ENCODE measurements at places on chromosomes 5 and 9.

DNA sequence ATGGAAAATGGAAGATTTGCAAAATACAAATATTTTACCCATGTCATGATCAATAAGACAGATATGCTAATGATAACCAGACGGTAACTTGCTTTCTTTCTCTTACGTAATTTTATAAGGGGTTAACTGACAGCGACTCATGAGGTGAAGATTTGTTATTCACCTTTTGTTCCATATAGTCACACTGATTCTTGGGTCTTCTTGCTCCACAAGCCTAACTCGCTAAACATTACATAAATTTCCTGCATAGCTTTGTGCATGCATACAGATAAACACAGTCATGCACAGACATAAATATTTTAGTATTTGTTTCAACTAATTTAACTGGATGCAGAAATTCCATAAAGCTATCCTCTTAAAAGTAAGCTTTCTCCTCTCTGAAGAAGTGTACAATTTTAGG lies 225.9 kb downstream of the VPS13A start:
- no peak for DNase-seq

- DNase-seq, result no peak
Observed at GRCh38 chr9:37229882-37230482, 109.6 kb downstream of the ZCCHC7 start.

DNA sequence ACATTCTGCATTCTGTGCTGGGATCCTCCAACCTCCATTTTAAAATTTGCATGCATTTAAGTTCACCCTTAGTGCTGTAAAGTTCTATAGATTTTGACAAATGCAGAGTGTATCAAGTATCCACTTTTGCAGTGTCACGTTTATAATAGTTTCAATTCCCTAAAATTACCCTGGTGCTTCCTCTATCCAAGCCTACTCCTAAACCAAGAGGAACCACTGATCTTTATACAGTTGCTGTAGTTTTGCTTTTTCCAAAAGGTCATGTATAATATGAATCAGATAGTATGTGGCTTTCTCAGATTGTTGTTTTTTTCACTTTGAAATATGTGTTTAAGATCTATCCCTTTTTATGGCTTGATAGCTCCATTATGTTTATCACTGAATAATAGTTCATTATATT lies 468.4 kb upstream of the CDH6 start:
- DNase-seq, result peak; percentile 92

DNA sequence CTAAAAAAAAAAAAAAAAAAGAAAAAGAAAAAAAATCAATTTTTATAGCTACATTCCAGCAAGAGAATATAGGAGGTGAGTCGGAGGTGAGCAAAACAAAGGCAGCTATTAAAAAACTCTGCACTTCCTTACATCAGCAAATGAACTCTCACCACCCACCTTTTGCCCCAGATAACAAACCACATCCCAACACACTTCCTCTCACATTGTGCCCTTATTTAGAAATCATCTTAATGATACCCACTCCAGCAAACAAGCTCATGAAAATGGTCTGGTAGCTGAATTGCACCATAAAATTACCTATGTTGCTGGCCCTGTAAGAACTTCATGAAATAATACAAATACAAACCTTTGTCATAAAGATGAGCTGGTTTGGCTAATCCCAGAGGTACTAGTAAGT lies 82.9 kb downstream of the CEMIP2 start:
- DNase-seq, result no peak

DNA sequence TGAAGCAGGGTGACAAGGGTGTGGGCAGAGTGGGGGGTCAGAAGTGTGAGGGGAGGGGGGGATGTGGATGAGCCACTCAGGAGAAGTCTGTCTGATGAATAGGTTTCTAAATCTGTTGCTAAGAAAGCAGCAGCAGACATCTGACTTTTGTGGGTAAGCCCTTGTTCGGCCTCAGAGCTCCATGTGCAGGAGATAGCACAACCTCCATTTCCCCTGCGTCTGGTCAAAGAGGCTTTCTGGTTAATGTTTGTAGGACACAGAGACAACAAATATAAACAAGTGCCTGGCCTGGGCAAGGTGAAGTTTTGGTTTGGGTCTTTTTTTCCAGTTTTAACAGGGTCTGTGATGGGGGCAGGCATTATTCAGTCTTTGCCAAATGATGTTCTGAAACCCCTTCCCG lies 57.0 kb upstream of the GNE start:
- no peak for DNase-seq

DNA sequence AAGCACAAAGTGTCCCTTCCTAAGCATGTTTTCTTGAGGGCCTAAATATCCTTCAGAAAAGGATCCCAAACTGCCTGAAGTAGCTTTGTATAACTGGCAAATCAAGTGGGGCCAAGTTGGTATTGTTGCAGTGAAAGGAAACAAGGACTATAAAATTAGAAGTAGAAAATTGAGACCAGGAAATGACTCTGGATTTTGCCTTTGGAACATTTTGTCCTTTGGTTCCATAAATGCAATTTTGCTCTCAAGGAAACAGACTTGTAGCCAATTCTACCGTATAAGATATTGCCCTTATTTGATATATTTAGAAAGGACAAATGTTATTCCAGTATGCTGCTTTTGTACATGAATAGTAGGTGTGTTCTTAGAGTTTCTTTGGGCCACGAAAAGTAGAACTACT lies 34.4 kb downstream of the RABGAP1 start:
- no peak for DNase-seq

DNA sequence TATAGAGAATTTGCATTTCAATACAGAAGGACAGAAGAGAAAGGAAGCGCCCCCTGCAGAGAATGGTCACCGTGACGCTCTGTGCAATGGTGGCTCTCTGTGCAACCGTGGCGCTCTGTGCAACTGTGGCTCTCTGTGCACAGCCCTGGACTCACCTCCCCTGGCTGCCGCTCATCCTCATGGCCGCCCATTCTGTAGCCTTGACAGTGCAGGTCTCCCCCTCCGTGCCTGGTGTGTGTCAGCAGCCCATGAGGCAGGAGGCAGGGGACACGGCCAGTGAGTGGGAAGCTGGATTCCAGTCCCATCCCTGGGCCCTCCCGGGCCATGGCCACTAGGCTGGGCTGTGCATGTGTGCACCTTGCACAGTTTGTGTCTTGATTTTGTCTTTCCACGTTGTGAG lies 12.0 kb downstream of the EXOC3 start:
- no peak for DNase-seq

- DNase-seq, result no peak
Observed at GRCh38 chr5:53407373-53407772, 73.1 kb upstream of the FST start.

- DNase-seq, result no peak
Observed at GRCh38 chr5:141850244-141850768, 27.9 kb downstream of the PCDH1 start.

GRCh38 chr9:99030092-99030511 lies 74.8 kb upstream of the TGFBR1 start:
- DNase-seq, result peak; percentile 90

DNA sequence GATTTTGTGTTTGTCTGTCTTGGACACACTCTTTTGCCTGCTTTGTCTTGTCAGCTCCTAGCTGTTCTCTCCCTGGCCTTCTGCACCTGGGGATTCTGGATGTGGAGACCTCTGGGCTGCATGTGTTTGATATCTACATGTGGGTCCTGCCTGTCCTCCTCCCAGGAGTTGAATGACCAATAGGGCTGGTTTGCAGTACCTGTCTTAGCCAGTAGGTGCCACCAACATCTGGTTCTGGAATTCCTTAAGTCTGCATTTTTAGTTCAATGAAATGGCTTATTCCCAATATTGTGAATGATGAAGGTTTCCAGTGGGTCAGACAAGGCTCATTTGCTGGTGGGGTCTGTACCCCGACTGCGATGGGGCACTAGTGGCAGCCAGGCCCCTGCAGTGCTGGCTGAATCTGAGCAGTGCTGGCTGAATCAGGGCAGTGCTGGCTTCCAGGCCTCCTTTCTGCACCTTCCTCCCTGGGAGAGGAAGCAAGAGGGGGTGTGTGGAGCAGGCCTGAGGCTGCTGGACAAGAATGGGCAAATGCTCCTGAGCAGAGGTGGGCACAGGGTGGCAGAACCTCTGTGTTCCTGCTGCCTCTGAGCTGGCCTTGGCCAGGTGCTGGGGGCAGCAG lies 73.3 kb downstream of the RXRA start:
- DNase-seq, result peak; percentile 49

- no peak for DNase-seq
Observed at GRCh38 chr5:172351240-172351778, 67.7 kb upstream of the UBTD2 start.

DNA sequence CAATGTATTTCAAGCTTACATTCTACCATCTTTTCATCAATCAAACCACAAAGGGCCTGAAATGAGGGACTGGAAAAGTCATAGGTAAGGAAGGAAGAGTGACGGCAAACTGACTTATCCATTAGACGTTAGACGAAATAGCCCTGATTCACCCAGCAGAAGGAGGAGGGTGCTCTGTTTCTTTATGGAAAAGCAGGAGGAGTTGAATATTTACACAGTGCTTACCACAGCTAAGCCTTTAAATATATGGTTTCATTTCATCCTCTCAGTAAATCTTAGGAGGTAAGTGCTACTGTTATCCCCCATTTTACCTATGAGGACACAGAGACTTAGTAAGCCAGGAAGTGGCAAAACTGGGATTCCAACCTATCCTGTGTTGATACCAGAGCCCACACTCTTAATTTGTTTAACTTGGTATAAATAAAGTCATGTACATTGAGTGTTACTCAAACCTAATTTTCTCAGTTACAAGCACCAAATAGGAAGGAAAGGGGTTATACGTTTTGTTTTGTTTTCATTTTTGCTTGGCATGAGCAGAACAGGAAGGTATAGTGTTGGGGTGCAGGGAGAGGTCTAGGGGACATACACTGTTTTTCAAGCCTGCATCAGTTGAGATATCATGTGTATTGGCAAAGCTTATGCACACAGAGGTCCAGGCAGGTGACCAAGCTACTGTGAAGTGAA lies 98.1 kb upstream of the IFNK start:
- no peak for DNase-seq

DNA sequence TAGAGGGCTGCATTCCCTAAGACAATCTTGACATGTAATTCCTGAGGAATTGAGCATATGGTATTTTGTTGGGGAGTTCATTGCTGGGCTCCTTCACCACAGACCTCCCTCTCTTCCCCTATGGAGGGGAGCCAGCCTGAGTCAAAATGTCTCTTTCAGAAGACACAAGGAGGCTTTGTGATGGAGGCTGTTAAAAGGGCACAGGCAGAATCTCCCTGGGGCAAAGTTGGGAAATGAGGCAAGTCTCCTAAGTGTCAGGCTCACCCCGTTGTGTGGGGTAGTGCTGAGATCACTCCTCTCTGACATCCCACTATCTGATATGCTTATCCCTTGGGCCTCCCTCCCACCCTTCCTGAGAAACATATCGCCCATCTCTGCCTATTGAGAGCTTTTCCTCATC lies 30.6 kb downstream of the GFRA3 start:
- no peak for DNase-seq

DNA sequence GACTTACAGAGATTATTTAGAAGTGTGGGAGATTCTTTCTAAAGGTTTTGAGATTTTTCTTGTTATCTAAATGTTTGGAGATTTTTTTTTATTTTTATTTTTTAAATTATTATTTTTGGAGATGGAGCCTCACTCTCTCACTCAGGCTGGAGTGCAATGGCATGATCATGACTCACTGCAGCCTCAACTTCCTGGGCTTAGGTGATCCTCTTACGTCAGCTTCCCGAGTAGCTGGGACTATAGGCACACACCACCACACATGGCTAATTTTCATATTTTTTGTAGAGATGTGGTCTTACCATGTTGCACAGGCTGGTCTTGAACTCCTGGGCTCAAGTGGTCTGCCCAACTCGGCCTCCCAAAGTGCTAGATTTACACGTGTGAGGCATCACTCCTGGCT lies 694.5 kb downstream of the TLE1 start:
- peak; percentile 32 for DNase-seq

DNA sequence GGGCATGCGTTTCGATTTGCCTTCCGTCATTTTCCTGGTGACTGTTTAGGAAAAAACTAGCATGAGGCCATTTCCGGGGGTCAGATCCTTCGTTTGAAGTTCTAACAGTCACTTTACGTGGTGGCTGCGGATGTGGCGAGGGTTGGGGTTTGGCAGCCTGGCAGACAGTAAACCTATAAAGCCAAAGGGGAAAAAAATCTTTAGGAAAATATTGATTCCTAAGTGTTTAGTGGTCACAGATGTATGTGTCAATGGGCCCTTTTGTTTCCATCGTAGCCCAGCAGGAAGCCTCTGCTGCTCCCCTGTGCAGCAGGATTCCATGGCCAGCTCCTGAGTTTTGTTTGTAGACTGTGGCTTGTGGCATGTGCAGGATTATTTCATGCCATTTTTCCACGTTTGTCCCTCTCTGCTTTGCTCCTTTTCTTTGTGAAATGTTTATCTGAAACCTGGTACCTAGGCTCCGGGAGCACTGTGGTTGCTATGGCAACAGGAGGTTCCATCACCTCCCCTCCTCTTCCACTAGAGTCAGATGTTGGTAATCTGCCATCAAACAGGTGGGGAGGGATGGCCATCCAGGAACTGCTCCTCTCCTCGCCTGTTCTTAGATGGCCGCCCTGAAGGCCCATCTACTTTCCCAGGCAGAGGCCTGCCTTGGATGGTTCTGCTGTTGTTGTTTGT lies 202.3 kb downstream of the AOPEP start:
- no peak for DNase-seq

DNA sequence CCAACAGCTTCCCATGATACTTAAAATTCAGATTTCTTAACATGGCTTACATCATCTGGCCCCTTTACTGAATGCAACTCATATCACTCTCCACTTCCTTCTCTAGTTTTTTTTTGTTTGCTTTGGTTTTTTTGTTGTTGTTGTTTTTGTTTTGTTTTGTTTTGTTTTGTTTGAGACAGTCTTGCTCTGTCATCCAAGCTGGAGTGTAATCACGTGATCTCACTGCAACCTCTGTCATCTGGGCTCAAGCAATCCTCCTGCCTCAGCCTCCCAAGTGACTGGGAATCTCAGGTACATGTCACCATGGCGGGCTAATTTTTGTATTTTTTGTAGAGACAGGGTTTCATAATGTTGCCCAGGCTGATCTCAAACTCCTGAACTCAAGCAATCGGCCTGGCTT lies 41.4 kb downstream of the CPLANE1 start:
- DNase-seq, result no peak

DNA sequence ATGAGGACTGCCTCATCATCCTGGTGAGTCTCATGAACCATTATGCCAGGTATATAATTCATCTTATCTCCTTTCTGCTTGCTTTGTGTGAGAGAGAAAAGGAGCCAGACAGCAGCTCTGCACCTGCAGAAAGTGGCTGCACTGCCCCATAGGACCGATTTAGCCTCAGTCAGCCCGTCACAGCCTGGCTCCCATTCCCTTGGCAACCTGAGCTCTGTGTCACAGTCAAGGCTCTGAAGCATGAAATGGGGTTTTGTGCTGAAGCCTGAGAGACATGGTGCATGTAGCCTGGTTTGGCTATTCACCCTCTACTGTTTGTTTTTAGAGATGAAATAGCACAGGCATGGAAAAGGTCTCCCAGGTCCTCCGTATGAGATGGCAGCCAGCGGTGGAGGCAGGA lies 198.3 kb downstream of the KCTD16 start:
- no peak for DNase-seq
